Thoracic aorta (tissue), 2 donors: ENCODE measurements at places on chromosomes 5 and 9.

- DNase-seq, result no peak
Measured at GRCh38 chr9:129275626-129276247, 97.7 kb upstream of the IER5L start.

GRCh38 chr5:61307191-61307590 lies 24.9 kb upstream of the ZSWIM6 start:
- no peak for DNase-seq

GRCh38 chr5:142913728-142914338 lies 143.7 kb downstream of the ARHGAP26 start:
- DNase-seq, result no peak

DNA sequence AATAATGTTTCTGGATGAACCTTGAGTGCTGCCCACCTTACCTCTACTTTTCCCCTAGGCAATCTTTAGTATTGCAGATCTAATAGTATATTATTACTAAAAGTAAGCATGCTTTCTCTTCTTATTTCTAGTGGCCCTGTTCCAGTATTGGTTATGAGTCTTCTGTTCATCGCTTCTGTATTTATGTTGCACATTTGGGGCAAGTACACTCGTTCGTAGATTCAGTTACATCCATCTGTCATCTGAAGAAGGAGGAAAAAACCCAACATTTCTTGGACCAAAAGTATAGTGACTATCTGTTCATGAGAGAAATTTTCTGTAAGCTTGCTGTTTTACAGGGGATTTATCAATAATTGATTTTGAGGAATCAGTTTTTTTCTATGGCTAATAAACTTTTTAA lies 8.1 kb downstream of the SEC61B start:
- DNase-seq, result no peak

- DNase-seq, result no peak
Measured at GRCh38 chr5:149771216-149771980, 41.3 kb downstream of the PPARGC1B start.

DNA sequence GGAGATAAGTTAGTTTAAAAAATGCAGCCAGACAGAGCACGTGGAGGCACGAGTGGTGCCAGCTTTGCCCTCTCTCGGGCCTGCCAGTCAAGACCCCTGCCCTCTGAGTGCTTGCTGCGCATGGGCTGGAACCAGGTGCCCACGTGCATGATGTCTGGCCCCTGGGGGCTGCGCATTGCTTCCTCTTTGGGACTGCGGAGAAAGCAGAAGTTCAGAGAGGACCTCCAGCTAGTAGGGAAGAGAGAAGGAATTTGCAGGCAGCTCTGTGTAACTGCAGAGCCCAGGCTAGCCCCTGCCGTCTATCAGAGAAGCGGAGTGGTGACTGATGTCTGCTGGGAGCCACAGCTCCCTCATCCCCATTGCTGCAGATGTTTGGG lies 9.7 kb upstream of the RNU6ATAC start:
- DNase-seq, result no peak

DNA sequence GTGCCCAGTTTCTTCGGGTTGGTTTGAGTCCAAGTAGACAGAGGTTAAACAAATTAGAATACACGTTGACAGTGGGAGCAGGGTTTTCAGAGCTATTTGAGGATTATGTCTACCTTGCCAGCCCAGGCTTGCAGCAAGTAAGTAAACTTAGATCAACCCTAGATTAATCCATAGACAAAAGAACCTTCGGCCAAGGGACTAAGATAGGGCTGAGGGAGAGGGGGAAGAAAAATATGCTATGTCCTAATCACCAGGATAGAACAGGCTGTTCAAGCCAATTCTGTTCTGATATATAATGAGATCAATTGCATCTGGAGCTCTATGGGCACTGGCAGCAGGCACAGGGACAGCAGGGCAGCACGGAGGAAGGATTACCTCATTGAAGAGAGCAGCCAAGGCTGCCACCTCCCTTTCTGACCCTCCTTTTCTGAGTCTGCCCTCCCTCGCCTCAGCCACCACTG lies 377.7 kb downstream of the PIK3R1 start:
- no peak for DNase-seq

DNA sequence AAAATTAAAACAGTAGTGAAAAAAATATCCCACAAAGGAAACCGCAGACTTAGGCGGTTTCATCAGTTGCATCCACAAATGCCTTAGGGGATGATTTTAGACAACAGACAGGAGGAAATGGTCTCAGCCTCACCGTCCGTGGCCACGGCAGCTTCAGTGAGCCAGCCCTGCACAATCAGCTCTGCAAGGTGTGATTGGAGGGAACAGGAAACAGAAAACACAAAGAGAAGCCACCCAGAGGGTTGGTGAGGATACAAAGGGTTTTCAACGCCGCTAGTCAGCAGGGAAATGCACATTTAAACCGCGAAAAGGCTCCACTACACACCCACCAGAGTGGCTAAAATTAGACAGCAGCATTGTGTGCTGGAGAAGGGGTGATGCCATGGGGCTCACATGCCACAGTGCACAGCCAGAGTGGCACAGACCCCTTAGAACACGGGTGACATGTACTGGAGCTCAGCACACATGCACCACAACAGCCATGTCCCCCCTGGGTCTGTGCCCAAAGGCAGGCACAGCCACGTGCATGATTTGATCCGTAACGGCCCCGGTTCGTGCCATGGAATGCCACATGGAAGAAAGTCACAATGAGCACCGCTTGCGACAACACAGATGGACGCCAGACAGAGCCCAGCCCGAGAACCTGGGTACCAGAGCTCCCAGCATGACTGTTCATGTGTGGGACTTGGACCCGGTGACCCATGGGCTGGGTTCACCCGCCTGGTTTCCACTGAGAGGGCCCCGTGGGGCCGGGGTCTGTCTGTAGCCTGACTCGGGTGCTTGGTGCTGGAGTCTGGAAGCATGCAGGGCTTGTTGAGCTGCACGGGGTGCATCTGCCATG lies 18.3 kb upstream of the TERT start:
- DNase-seq, result no peak
